ENCODE measurements at places on chromosomes 7 and 10. TPM values are rescaled to one million over a fixed set of nuclear protein-coding genes. Genes with fewer than 3 reads are reported as not detected.

The DDC gene
- total RNA-seq = not detected

DNA sequence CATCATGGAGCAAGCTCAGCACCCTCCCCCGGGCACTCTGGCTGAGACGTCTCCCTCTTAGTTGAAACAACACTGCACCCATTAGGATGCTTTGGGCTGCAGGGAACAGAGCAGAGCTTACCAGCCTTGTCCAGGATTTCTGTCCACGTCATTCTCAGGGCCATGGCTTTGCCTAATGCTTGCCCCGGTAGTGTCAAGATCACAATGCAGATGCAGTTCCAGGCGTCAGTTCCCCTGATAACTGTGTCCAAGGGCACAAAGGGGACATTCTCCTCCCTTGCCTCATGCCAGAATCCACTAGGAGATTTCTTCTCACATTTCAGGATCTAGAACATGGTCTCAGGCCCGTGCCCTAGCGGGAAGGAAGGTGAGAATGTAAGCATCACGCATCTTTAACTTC lies 17.2 kb upstream of the GRB10 start:
- no peak for DNase-seq

The IDI2 gene
- not detected for total RNA-seq

The SMO gene
- total RNA-seq = 5.0 TPM

GRCh38 chr10:51255381-51255780 lies 181.1 kb downstream of the PRKG1 start:
- DNase-seq = no peak

DNA sequence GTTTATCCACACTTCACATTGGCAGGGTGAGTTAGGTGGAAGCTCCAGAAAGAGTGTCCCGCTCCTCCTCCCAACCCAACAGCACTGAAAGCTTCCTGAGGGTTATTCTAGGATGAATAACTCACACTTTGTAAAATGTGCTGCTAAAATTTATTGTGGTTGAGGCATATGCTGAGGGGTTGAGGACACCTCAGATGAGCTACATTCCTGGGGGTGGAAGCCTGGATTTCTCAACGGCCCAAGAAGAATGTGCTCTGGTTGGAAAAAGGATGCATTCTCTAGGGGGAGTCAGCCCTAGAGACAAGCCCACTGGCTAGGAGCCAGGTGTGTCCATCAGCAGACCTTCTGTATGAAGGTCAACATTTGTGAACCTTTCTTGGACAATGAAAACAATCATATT lies 91.5 kb upstream of the PDE1C start:
- no peak for DNase-seq

DNA sequence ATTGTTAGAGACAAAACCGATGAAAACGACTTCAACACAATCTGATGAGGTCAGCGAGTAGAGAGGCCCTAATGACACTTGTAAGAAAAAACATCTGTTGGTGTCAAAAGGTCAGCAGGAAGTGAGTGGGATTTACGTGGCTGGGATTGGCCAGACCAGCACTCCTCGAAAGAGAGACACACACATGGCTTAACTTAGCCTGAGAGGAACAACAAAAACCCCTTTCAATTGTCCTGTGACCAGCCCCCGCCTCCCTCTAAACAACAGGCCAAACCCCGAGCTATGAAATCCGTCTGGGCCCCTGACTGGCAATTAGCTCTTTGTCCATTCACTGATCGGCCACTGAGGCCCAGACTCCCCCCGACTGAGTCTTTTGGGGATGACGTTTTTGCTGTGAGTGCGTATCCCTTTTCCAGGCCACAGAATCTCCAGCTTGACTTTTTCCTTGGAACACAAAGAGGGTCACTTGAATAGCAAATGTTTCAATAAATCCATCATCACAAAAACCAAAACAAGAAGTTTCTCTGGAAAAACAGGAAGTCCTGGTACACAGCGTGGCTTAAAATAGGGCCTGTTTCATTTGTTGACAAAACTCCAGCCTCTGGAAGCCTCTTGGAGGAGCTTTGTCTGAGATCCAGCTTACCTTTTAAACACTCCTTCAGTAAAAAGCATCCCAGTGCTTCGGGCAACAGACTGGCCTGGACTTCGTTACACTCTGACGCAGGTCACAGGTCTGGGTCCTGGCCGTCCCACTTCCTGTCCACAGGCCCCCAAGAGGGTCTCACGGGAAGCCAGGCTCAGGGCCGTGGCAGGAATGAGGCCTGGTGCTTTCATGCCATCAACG lies 103.0 kb downstream of the CTBP2 start:
- peak; percentile 92 for DNase-seq

- no peak for DNase-seq
These were observed 94.9 kb downstream of the AOAH start for GRCh38 chr7:36629351-36629750.

GRCh38 chr10:94235461-94235860 lies 127.3 kb downstream of the NOC3L start:
- no peak for DNase-seq

The GATA3 gene
- total RNA-seq = 0.25 TPM

The ELAPOR2 gene
- total RNA-seq = 26.0 TPM

GRCh38 chr7:66920769-66921395 lies at the start of gene TMEM248:
TSS of gene TMEM248 (plus strand) at chr7:66921225. CDS start at chr7:66941866, 20,641 bp downstream.
- DNase-seq = peak; percentile 50

The NXPH1 gene
- total RNA-seq = not detected

The SAP25 gene
- not detected for total RNA-seq

The VSTM4 gene
- 0.26 TPM for total RNA-seq

The CAMK2B gene
- 2.7 TPM for total RNA-seq

DNA sequence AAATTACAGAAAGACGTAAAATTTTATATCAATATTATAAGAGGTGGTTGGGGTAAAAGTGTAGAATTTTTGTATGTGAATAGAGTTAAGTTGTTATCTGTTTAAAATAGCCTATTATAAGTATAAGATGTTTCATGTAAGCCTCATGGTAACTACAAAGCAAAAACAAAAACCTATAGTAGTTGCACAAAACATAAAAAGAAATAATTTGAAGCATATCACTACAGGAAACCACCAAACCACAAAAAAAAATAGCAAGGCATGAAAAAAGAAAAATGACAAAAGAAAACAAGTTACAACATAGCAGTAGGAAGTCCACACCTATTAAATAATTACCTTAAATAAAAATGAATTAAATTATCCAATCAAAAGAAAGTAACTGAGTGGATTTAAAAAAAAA lies 12.4 kb upstream of the GSTK1 start:
- DNase-seq = no peak

DNA sequence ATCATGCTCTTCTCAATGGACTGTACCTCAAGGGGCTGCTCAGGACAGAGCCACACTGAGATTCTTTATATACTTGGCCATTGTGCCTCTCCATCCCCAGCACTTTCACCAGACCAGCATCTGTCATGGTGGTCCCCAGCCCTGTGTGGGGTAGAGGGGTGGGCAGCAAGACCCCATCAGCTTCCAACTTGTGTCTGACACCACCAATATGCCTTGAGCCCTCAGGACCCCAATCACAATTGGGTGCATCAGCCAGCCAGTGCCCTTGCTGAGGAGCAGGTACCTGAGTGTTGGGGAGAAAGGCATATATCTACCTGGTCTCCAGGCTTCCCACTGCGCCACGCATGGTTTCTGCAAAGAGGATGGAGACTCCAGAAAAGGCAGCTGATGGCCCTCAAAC lies 56.3 kb downstream of the GRID1 start:
- DNase-seq = no peak

GRCh38 chr7:116317907-116318306 lies 107.6 kb downstream of the TES start:
- DNase-seq = no peak

DNA sequence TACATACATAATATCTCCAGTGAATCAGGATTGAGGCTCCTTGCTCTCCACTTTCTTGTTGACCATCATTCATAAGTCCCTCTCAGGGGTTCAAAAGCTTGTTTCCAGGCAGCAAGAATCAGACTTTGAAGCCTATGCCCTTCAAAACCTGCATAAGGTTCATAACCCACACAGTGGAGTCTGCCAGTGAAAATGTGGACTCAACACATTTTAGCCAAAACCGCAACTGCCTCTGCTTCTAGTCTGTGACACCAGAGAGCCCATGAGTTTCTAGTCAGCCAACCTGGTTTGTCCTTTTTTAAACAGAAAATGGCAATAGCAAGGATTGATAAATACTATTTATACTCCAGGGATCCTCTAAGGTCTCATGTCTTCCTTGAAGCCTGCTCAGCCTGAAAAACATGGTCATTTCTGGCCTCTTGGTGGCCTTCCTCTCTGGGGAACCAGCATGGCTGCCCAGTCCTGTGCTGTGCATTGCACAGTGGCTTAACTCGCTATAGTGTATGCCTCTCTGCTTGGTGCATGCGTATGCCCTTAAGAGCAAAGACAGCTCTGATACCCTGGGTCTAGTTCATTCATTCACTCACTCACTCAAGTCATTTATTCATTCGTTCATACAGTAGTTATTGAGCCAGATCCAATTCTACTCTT lies 67.5 kb downstream of the WIPF3 start:
- DNase-seq = no peak

GRCh38 chr7:105988276-105988675 lies 25.2 kb downstream of the CDHR3 start:
- no peak for DNase-seq

DNA sequence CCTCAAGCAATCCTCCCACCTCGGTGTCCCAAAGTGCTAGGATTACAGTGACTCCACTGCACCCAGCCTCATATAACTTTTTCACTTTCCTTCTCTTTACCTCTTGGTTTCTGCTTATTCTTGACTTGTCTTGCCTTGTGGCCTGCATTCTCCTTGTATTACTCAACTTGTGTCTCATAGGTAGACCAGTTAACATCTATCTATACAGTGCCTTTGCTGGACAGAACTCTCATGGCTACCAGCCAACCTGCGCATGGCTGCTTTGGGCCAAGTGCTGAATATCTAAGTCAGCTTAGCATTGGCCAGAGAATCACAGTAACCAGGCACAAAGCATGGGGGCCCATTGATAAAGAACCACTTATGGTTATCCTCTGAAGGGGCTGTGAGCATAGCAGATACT lies 42.6 kb upstream of the ZNRF2 start:
- DNase-seq = no peak

- no peak for DNase-seq
These were observed 101.2 kb upstream of the PARD3 start for GRCh38 chr10:34916314-34916713.

DNA sequence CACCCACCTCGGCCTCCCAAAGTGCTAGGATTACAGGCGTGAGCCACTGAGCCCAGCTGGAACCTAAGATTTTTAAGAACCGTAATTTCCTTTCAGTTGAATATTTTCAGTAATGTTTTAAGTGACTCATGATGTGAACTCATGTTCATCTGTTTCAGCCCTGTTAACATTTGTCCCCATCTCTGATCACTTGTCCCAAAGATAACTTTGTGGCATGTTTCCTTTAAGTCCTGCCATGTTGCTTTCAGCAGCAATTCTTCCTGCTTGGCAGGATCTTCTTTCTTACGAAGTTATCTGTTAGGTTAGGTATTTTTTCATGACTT lies 19.3 kb downstream of the ZRANB1 start:
- no peak for DNase-seq

Measured in pulmonary artery endothelial cell (primary cell).